Aorta (tissue), 5 donors: ENCODE measurements at places on chromosomes 16 and 17. TPM values are rescaled to one million over a fixed set of nuclear protein-coding genes. Genes with fewer than 3 reads are reported as not detected.

DNA sequence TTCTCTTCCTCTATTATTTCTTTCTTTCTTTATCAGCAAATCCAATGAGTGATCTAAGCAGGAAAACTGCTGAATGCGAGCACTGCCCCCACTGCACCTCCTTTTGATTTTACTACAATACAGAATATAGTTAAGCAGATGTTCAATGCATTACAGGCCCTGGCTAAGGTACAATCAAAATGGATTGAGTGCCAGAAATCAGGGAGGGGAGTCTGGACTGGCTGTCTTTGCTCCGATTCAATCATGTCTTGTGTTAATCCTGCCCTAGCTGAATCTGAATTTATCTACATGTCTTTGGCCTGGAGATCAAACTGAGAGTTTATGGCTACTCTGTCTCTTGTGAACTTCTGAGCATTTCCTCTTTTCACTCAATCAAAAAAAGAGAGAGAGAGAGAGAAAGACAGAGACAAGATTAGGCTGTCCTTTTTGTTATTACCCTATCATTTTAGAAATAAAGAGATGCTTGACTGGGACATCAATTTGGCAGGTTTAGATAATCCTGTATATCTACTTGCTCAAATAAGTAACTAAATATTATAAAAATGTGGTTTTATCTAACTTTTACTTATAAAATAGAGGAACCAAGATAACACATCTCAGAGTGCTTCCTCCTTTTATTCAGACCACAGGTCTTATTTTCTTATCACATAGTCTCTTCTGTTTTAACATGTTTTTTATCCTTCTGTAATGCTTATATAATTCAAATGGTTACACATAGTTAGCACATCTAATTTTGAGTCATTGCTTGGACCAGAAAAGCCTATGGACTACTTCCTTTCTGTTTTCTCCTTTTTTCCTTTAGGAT lies 656.2 kb downstream of the KCNJ2 start:
- no peaks in the 10 kb centered on the region for H3K4me1 ChIP-seq
- no peak overlapping the region for H3K27ac ChIP-seq

DNA sequence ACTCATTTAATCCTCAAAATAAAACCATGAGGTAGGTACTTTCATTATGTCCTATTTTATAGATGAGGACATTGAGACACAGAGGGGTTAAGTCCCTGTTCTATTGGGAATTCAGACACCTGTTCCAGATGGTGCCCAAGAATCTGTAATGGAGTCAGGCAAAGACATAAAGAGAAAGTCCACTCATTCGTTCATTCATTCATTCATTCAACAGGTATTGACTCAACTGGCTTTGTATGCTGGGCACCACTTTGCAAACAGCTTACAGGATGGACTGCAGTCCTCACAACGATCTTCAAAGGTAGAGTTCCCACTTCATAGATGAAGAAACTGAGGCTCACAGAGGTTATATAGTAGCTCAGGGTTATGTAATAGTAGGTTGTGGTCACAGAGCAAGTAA lies 47.9 kb upstream of the TAC4 start:
- DNase-seq, result no peak
- H3K36me3 ChIP-seq, result no peaks in the 10 kb centered on the region
- no peak overlapping the region for H3K27ac ChIP-seq
- no peak overlapping the region for H3K4me3 ChIP-seq
- H3K27me3 ChIP-seq, result no peaks in the 10 kb centered on the region

DNA sequence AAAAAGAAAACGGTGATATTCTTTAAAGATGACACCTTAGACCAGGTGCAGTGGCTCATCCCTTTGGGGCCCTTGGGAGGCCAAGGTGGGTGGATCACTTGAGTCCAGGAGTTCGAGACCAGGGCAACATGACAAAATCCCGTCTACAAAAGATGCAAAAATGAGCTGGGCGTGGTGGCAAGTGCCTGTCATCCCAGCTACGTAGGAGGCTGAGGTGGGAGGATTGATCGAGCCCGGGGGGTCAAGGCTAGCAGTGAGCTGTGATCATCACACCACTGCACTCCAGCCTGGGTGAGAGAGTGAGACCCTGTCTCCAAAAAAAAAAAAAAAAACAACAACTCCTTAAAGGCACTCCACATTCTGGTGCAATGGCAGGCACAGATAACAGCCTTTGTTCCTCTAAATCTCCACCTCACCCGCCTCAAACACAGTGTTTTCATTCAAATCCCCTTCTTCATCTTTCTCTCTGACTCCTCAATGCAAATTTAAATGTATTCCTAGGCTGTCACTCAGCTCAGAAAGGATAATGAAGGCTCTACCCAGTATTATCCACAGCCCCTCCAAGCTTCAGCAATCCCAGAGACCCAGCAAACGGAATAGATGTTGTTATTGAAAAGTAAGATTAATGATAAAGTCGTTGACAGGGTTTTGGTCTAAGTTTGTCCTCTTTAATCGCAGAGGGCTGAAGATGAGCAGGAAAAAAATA lies 56.2 kb upstream of the CACNG5 start:
- H3K4me1 ChIP-seq, result no peaks in the 10 kb centered on the region
- DNase-seq, result no peak
- no peak overlapping the region for H3K4me3 ChIP-seq
- H3K36me3 ChIP-seq, result no peaks in the 10 kb centered on the region
- H3K27ac ChIP-seq, result no peak overlapping the region
- no peaks in the 10 kb centered on the region for H3K27me3 ChIP-seq

DNA sequence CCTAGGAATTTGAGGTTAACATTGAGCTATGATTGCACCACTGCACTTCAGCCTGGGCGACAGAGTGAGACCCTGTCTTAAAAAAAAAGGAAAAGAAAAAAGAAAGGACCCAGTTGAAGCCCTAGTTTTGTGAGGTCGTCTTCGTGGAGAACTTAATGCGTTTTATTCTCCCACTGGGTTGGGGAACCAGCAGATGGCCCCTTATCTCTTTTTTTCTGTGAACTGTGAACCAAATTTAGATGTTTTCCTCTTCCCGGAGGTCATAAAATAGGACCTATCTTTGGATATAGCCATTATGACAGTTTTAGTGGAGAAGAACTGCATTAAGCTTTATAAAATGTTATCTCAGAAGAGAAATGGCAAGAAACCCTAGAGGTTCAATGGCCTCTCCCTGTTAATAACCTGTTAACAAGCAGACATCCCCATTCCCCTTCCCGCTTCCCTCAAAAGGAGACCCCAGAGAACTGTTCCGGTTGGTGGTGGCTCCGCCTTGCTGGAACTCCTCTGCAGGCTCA lies 23.5 kb downstream of the KIAA0513 start:
- H3K4me1 ChIP-seq, result no peaks in the 10 kb centered on the region
- no peak overlapping the region for H3K27ac ChIP-seq
- no peaks in the 10 kb centered on the region for H3K27me3 ChIP-seq
- H3K36me3 ChIP-seq, result no peaks in the 10 kb centered on the region
- no peak for DNase-seq
- no peak overlapping the region for H3K4me3 ChIP-seq

DNA sequence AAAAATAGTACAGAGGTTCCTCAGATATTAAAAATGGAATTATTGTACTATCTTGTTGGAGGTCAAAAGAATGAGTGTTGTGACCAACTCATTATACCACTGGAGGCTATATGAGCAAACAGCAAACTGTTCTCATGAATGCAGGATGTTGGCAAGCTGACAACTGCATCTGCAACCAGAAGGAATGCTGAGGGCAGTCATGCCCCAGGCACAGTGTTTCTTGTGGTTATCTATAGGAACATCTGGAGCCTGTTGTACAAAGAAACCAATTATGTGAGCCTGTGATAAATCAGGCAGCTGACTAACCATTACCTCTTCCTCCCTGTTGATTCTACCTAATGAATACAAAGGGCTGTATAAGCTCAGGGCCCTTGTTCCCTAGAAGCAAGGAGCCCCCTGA lies 2057.1 kb downstream of the TP53TG3F start:
- no peaks in the 10 kb centered on the region for H3K4me1 ChIP-seq
- no peaks in the 10 kb centered on the region for H3K27me3 ChIP-seq
- H3K4me3 ChIP-seq, result no peak overlapping the region

The ZG16 gene
- not detected for total RNA-seq

The NPIPA2 gene
- 7.3 TPM for total RNA-seq

The FOXJ1 gene
- total RNA-seq, result not detected
